ENCODE measurements at places on chromosomes 7 and 10. TPM values are rescaled to one million over a fixed set of nuclear protein-coding genes. Genes with fewer than 3 reads are reported as not detected.

Gene ZKSCAN5
- polyA plus RNA-seq: 3.2 TPM

Gene SPDYE16
- 0.18 TPM for polyA plus RNA-seq

Gene PRTFDC1
- 1.3 TPM for polyA plus RNA-seq

Gene LIPA
- 120 TPM for polyA plus RNA-seq

Gene NKX6-2
- polyA plus RNA-seq: not detected

Gene GPR146
- polyA plus RNA-seq: not detected

Gene TMEM178B
- polyA plus RNA-seq: not detected

Gene ADAP1
- polyA plus RNA-seq: 72.1 TPM

Gene DNAH11
- polyA plus RNA-seq: not detected

- no peak for DNase-seq
Observed at GRCh38 chr7:111368381-111369065, 193.8 kb downstream of the IMMP2L start.

DNA sequence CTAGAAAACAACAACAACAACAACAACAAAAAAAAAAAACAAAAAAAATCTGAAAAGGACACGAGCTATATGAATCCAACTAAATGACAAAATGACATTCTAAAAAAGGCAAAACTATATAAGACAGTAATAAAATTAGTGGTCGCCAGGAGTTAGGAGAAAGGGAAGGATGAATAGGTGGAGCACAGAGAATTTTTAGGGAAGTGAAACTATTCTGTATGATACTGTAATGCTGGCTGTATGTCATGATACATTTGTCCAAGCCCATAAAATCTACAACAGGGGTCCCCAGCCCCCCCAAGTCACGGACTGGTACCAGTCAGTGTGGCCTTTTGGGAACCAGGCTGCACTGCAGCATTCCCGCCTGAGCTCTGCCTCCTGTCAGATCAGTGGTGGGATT is 2.8 kb upstream of the PUS7 start:
- DNase-seq: no peak

GRCh38 chr10:62079885-62080559 is 178.5 kb downstream of the ARID5B start:
- no peak for DNase-seq

DNA sequence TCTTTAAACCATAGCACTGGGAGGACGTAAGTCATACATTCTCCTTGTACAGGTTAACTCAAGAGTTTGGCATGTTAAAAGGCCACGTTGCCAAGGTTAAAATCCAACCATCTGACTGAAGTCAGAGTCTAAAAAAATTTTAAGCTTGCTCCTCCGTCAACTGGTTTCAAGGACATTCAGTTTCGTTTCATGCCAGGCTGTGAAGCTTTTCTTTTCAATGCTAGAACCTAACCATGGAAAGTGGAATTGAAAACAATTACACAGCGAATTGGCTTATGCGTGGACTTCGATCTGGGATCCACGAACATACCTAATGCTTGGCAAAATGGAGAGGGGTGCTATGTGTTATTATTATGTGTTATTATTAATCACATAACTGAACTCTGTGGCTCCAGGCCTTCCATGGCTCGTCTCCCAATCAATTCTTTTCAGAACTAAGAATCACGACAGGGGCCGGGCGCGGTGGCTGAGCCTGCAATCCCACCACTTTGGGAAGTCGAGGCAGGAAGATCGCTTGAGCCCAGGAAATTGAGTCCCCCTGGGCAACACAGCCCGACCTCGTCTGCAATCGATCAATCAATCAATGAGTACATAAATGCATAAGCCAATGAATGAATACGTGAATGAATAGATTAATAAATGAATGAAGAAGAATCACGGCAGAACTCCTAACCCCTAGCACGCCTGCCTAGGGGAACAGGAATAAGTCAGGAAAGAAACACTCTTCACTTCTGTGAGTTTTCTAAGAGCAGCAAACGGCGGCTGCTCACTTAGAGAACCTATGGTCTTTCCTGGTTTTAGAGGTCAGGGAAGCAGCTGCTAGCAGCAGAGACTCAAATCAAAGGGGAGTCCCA is 733 bp upstream of the ARL5B start:
- DNase-seq: peak; percentile 10

- no peak for DNase-seq
Observed at GRCh38 chr7:32618987-32619386, 123.7 kb downstream of the AVL9 start.

- DNase-seq: no peak
Observed at GRCh38 chr7:73892003-73892999, 31.3 kb downstream of the TMEM270 start.

DNA sequence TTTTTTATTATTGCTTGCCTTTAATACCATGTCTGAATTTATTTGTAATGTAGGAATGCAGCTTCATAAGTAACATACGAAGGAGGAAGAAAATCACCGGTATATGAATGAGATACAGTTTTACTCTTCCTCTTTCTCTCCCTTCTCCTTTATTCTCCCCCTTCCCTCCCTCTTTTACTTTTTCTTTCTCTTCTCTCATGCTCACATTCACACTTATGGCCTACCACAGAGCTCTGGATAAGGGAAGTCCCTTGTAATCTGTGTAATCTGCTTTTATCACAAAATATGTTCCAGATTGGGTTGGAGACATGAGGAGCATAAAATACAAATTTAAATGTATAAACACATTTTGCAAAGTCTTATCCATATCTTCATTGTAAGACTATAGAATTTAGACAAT is 59.4 kb downstream of the MDFIC start:
- DNase-seq: no peak

- DNase-seq: no peak
Observed at GRCh38 chr7:49255054-49255453, 330.7 kb downstream of the CDC14C start.

DNA sequence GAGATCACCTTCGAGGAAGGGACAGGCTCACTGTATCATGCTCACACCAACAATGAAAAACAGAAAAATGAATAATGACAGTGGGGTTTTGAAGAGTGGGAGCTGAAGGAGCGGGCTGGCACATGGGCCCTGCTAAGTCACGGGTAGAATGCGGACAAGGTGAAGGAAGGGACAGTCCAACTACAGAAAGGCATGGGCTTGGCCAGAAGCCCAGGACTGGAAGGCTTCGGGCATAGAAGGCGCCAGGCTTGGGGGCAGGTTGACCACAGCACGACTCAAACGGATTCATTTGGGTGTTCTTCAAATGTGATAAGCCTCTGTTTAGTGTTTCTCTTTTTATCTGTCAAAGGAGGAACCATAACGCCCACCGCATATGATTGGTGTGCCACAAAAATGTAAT is 509.5 kb downstream of the CCSER2 start:
- DNase-seq: no peak

- DNase-seq: no peak
Observed at GRCh38 chr7:68417659-68418058, 1180.6 kb upstream of the AUTS2 start.

GRCh38 chr7:90846192-90846591 is 250.1 kb downstream of the CDK14 start:
- no peak for DNase-seq

- DNase-seq: no peak
Observed at GRCh38 chr7:143299840-143300239, 11.7 kb downstream of the CASP2 start.

DNA sequence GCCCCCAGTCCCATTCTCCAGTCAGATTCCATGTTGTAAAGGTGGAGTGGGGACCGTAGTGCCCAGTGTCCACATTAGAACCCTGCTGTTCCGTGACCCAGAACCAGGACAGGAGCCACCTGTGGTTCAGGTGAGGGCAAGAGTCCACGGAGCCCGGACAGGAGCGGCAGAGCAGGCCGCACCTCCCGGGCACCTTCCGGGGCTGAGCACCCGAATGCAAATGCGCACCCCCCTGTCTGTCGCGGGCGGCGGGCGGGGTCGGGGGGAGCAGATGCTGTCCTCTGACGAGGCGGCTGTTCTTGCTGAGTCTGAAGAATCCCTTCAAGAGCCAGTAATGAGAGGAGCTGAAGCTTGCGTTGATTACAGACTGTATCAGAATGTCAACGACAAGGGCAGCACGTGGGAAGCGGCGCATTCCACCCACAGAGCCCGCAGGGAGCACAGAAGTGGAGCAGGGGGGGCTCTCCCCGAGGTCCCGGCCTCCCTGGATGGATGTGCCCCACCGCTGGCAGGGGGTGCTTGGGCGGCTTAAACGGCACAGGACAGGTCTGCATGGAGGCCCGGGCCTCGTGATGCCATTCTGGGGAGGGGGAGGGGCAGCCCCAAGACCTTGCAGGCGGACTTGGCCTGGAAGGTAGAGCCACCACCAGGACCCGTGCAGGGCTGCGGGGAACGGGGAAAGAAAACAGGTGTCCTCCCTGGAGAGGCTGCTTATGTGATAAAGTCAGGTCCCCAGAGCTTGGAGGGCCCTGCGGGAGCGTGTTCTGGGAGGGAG is 407.5 kb upstream of the RNF32 start:
- no peak for DNase-seq

DNA sequence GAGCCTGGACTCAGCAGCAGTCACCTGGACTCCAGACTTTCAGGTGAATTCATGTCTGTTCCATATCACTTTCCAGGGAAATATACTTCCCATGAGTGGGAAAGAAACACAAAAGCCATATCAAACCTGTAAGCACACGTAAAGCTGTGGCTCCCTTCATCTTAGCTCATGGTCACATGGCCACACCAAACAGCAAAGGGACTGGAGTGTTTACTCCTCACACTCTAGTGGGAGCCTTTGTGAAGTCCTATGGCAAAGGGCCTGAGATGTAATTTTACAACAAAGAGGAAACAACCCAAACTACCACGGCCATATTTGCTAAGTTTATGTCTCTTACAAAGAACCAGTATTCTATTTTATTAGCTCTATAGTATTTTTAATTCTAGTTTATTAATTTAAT is 16.3 kb downstream of the SFTPA1 start:
- DNase-seq: no peak

DNA sequence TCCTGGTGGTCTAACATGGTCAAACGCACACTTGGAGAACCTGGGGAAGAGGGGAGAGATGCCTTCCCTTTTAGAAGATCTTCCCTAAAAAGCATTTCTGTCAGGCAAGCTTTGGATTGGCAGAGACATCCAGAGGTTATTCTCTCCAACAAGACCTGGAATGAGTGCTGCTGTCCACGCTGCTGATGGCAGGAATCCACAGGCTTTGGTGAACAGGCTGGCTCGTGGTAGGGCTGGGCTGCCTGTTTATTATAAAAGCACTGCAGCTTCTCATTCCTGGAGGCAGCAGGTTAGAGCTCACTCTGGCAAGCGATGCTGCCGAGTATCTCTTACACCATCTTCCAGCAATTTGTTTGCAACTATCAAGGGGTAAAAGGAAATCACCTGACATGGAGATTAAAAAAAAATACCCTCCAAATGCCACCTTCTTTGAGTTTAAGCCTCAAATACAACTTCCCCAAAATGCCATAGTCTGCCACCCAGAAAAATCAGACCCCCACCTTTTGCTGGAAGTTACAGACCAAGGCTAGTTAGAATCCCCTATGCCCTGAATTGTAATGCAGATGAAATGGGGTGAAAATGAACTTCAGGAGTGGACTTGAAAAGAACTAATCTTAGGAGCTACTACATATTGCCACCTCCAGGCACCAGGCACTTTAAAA is 152.1 kb upstream of the KMT2E start:
- DNase-seq: no peak

DNA sequence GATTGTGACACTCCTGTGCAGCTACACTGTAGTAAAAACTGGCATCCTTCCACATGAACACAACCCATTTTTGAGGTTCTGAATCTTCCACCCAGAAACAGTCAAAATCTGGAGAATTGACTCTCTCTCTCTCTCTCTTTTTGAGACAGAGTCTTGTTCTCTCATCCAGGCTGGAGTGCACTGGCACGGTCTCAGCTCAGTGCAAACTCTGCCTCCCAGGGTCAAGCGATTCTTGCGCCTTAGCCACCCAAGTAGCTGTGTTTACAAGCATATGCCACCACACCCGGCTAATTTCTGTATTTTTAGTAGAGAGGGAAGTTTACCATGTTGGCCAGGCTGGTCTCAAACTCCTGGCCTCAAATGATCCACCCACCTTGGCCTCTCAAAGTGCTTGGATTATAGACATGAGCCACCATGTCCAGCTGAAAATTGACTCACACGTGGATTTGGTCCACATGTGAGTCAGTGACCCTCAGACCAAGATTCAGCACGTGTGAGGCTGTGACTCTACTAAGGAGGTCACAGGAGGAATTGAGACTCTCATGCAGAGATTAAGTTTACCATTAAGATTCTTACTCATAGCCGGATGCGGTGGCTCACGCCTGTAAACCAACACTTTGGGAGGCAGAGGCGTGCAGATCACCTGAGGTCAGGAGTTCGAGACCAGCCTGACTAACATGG is 12.1 kb upstream of the ZNF107 start:
- DNase-seq: no peak

DNA sequence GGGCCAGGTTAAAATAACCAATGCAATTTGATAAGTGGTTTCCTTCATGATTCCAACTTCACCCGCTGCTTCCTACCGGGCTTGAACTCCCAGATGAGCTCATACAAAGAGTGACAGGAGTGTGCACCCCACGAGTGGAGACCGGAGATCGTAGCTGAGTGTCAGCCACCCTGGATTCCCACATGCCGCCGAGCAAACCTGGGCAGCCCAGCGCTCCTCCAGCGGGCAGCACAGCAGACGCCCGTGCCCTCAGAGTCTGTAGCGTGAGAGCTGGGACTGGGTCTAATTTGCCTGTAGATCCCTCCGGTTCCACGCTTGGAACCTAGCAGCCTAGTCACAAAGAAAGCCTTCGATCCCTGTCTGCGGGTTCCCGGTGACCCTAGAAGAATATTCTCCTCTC is 476.1 kb upstream of the MGMT start:
- no peak for DNase-seq

GRCh38 chr10:67733511-67733910 is 37.5 kb upstream of the CTNNA3 start:
- no peak for DNase-seq

DNA sequence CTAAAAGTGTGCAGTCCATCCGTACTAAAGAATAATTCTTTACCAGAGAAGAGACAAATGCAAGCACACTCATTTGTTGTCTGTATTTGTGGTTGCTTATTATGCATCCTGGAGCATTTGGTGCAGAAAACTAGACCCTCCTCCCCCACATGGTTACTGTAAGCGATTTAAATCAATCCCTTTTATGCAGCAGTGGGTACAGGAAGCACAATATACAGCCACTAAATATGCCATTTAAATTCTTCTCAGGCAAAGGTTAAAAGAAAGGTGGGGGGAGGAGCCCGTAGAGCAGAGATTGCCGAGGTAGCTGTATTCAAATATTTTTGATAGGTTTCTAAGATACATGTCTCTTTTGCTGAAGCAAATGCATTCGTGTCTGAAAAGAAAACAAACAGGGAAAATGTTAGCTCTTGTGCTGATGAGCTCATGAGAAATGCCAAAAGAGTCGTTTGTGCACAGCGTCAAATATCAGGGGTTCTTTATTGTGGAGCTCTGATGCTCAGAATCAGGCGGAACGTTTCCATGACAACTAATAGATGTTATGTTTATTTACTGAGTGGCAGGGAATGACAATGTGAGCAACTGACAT is 131.3 kb upstream of the NPVF start:
- DNase-seq: no peak

DNA sequence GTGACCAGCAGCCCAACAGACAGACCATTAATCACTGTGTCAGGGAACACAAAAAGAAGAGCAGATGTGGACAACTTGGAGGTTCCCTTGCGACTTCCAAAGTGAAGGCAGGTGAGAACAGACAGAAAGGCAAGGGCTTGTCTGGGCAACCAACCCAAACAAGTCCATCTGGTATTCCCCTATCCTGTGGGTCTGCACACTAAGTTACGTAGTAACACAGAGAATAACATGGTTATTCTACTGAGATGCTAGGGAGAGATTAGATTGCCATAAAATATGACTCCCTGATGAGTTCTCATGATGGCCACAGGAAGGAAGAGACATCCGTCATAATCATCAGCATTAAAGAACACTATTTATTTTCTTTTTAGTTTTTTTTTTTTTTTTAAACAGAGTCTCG is 252.2 kb downstream of the CALN1 start:
- no peak for DNase-seq

GRCh38 chr10:96986200-96986856 is 154.2 kb downstream of the LCOR start:
- DNase-seq: no peak

Measured in immature natural killer cell (primary cell).